ENCODE measurements at places on chromosomes 2 and 18.

DNA sequence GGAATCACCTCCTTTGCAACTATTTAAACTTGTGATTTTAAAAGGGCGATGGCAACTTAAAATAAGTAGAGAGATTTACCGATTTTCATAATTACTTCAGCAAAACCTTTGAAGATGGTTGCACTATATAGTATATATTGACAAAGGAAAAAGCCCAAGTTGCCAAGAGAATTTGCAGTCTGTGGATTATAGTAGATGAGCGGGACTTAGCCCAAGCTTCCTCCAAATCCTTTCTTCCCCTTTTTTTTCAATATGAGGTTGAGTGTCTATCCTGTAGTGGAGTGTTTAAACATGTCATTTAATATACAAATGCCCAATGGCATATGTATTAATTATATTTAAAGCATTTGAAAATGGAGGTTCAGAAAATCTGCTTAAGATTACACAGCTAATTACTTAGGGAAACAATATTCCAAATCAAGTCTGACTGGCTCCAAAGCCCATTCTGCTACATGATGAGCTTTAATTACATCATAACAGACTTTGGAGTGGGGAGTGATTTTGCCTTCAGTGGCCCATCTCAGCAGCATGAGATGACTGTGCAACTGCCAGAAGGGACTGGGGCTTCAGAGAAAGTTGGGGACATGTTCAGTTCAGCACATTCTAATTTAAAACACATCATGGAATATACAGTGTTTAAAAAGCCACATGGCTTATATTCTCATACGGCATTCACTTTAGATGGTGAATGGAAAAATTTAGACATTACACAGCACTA is 73.2 kb downstream of the COL3A1 start:
- DNase-seq, result no peak

DNA sequence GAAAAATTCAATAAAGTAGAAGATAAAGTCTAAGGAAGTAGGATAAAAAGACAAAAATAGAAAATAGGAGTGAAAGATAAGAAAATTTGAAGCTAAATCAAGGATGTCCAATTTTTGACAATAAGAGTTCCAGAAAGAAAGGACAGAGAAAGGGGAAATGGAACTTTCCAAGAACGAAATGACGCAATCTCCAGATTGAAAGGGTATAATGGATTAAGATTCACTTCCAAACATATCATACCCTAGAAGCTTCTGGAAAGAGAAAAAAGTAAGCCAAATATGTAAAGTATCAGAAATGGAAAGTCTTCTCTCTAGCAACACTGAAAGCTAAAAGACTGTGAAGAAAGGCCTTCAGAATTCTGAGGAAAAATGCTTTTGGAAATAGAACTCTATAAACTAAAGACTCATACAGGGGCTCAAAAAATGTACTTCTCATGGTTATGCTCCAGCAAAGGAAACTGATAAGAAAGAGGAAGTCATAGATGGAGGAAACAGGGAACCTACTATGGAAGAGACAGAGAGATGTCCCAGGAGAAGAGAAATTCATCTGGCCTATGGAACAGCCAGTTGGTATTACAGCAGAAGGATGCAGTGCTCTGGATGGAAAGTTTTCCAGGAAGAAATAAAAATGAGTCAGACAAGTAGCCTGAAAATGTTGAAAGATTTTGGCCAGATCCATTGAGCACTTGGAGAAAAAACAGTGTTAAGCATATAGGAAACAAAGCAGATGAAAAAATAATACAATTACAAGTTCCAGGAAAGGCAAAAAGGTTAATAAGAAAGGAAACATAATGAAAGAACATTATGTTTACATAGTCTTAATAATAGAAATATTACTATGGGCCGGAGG is 20.1 kb downstream of the CASP8 start:
- no peak for DNase-seq

DNA sequence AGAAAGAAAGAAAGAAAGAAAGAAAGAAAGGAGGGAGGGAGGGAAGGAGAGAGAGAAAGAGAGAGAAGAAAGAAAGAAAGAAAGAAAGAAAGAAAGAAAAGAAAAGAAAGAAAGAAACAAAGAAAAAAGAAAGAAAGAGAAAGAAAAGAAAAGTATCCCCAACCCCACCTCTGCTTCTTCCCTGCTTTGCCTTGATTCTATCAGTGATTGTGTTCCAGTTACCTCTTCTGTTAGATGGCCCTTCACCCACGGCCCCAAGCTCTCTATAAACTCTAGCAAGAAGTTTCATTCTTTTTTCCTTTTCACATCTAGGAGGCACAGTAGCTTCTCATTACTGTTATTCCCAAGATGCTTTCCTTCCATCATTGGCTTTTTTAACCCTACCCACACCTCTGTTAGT is 1097.5 kb upstream of the ZEB2 start:
- no peak for DNase-seq

DNA sequence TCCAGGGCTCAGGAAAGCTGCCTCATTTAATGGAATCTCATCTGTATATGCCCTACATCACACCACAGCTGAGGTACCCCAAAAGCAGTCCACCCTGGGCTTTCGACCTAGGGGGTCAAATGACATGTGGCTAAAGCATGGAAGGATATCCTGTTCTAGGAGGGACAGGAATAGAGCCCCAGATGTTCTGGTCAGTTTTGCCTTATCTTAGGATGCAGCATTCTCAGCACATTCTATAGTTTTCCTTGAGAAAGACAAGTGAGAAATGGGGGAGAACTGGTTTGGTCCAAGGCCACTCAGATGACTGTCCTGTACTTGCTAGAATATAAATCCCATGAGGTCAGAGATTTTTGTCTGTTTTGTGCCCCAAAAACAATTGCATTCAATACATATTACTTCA is 688.0 kb upstream of the ZEB2 start:
- no peak for DNase-seq

- DNase-seq, result peak; percentile 81
These were observed 146.1 kb downstream of the HAUS1 start for GRCh38 chr18:46250084-46250811.

DNA sequence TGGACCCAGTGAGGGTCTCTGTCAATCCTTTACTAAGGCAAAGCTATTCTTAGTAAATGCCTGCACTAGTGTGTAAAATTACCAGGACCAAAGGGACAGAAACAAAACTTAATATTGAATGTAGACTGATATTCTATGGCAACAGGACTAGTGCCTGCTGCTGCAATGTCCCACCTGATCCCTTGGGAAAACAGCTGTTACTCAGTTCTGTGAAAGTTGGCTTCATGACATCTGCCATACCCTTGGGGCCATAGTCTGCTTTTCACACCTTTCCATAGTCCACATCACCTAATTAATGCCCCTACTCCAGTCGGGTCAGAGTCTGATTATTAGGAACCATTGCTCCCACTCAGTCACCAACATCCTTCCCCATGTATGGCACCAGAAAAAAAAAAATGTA is 14.5 kb downstream of the DNAJC27 start:
- DNase-seq, result no peak

DNA sequence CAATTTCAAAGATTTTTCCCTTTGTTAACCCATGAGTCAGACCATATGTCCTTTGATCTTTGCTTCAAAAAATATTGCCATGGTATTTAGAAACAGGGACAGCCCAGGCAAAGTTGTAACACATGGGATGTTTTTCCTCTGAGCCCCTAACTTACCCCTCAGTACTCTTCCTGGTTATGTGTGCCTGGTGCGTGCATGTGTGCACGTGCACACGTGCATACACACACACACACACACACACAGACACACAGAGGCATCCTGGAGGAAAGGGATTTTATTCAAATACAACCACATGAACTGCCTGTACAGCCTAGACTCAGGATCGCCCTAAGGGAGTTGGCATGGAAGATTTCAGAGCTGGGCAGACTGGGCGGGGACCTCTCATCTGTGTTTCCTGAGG is 5.1 kb downstream of the AFF3 start:
- DNase-seq, result no peak

- no peak for DNase-seq
These were observed 341.6 kb upstream of the VWC2L start for GRCh38 chr2:214069254-214069653.

- no peak for DNase-seq
These were observed 377.3 kb upstream of the POU3F3 start for GRCh38 chr2:104476563-104476988.

- DNase-seq, result no peak
These were observed 1269.8 kb upstream of the PIK3C3 start for GRCh38 chr18:40685219-40685618.

- DNase-seq, result no peak
These were observed 33.4 kb downstream of the TRABD2A start for GRCh38 chr2:84847326-84848050.

GRCh38 chr2:138744713-138745112 is 35.5 kb downstream of the NXPH2 start:
- DNase-seq, result no peak

- no peak for DNase-seq
These were observed 112.7 kb upstream of the RBMS1 start for GRCh38 chr2:160606341-160606740.

- DNase-seq, result no peak
These were observed 1503.7 kb downstream of the LRP1B start for GRCh38 chr2:140627136-140627535.

DNA sequence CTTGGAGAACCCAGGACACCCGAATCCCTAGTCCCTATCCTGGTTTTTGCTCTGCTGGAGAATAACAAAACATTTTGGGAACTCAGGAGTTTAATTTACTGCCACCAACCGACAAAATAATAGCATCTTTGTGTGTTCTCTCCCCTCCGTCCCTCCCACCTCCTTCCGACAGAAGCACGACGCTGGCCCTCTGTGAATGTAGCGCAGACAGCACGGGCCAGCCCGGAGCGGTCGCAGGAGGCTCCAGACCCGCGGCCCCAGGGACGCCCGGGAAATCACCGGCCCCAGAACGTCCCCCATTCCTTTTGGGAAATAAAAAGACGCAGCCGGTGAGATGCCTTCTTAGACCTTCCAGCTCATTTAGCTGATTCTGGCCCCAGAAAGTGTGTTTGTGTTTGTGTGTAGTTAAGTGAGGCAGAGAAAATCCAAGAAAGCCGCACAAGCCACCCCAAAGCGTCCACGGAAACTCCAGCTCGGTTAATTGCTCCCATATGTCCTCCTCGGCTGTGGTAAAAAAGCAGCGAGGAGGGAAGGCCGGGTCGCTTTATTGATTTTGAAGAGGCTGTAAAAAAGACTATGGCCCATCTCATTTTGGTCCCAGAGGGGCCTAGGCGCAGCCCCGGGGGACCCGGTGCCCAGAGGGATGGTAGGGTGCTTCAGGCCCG is 577 bp upstream of the TANC1 start:
- DNase-seq, result no peak

GRCh38 chr2:205998583-205998982 is 87.4 kb downstream of the INO80D start:
- DNase-seq, result no peak

DNA sequence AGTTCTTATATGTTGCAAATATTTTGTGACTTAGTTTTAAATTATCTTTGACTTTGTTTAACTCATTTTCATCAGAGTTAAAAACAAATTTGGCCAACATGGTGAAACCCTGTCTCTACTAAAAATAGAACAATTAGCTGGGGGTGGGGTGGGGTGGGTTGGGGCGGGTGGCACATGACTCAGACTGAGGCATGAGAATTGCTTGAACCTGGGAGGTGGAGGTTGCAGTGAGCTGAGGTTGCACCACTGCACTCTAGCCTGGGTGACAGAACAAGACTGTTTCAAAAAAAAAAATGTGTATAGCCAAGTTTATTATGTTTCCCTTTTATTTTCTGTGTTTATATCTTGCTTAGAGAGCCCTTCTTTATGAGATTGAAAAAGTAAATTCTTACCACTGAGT is 14.2 kb upstream of the LIPG start:
- no peak for DNase-seq

DNA sequence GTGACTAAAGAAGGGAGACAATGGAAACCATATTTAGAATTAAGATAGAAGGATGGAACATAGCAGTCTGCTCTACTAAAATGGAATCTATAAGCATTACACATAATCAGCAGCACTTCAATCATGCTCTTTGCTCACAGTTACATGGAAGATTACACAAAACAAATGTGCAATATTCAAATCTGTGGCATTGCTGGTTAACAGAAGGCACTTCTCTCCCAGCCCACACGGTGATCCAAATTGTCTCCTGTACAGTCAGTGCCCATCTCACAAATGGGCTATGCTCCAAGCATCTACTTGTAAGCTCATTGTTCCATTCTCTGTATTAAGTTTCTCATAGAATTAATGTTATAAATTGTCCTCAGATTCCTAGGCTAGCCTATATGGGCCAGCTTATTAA is 716.6 kb downstream of the NRXN1 start:
- no peak for DNase-seq

GRCh38 chr18:26721854-26722564 is 143.5 kb downstream of the AQP4 start:
- no peak for DNase-seq

DNA sequence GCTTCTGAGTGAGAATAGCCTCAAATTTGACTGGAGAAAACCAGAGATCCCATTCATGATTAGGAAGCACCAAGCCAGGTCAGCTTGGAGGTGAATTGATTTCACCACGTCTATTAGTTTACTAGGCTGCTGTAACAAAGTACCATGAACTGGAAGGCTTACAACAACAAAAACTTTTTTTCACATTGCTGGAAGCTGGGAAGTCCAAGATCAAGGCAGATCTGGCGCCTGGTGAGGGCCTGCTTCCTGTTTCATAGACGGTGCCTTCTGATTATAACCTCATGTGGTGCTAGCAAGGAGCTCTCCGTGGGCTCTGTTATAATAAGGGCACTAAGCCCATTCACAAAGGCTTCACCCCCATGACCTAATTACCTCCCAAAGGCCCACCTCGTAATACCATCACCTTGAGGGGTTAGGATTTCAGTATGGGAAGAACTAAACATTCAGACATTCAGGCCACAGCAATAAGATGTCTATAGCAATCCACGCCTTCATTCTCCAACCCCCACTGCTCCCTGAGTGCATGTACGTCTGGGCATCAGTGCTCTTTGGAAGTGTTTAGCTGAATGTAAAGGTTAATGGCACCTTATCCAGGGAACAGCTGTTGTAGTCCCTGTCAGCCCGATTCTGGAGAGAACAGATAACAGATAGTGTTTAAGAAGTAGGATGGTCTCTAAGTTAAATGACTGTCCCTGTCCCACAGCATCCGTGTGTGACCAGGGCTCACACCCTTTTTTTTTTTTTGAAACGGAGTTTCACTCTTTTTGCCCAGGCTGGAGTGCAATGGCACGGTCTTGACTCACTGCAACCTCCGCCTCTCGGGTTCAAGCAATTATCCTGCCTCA is 89.2 kb downstream of the SOCS6 start:
- DNase-seq, result no peak

All from CD4-positive, alpha-beta T cell treated with Interferon alpha-2 for 1 hour (primary cell).